ENCODE measurements at places on chromosomes 3 and 15.

GRCh38 chr3:121228971-121229370 lies 316.8 kb downstream of the POLQ start:
- DNase-seq, result no peak

GRCh38 chr15:93265111-93265556 lies 176.1 kb upstream of the RGMA start:
- no peak for DNase-seq

DNA sequence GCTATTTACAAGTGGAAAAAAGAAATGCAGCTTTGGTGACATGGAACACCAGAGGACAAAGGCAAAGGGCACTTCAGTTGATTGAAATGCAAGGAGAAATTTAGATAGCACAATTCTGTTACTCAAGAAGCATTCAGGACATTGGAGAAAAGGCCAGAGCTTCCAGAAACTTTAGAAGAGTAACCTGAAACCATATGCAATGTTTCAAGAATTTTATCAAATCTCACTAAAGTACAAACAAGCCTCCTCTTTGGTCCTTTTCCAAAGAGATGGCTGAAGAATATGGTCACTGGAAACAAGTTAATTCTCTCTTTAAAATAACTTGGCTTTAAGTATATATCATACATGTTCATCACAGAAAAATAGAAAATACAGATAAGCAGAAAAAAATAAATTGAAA lies 14.6 kb upstream of the LMOD3 start:
- DNase-seq, result no peak

DNA sequence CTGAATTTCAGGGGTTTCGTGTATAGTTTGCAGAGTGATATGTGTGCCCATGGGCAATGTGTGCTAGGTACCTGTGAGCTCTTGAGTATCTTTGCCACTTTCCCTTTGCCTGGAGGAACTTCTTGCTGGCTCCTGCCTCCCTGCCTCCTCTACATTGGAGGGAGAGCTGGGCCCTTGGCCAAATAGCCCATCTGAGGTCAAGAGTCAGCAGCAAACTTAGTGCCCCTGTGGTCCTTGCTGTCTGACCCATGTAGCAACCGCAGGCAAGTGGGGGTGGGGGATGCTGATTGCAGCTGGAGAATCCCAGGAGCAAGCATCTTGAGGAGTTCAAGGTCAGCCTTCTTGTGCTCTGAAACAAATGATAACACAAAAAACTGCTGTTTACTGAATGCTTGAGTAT lies 5.4 kb upstream of the TBC1D21 start:
- no peak for DNase-seq

DNA sequence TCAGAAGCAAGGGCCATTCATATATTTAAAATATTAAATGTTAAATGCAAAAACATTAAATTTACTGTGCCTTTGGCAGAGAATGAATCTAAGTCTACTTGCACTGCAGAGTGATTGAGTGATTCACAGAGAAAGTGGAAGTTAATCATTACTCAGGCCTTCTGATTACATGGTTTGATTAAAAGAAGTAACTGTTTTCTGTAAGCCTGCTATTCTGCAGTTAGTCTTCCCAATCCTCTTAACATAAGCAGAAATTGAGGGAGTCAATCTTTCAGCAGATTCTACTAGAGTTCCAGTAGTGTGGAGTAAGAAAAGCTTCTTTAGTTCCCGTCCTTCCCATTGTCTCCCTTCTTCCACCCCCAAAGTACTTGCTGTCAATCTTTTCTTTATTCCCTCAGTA lies 1.5 kb downstream of the NLGN1 start:
- DNase-seq, result no peak

DNA sequence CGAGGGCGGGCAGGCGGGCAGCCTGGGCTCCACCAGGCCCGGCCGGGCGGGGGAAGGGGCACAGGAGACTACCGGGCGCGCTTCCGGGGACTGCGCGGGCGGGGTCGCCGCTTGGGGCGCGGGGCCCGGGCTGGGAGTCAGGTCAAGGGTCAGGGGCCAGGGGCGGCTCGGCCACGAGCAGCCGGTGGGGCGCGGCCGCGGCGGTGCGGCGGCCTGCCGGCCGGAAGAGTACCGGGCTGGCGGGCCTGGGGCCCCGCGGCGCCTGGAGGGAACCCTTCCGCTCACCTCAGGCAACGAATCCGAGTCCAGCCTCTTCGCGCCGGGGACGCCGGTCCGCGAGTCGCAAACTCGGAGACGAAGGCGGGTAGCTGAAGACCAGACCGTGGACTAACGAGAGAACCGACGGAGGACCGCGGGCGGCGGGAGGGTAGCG lies 225 bp downstream of the RHOA start:
- peak; percentile 32 for DNase-seq

- no peak for DNase-seq
Measured at GRCh38 chr3:78273326-78273725, 1233.4 kb downstream of the ROBO2 start.

- DNase-seq, result no peak
Measured at GRCh38 chr3:24682141-24682547, 187.5 kb upstream of the THRB start.

DNA sequence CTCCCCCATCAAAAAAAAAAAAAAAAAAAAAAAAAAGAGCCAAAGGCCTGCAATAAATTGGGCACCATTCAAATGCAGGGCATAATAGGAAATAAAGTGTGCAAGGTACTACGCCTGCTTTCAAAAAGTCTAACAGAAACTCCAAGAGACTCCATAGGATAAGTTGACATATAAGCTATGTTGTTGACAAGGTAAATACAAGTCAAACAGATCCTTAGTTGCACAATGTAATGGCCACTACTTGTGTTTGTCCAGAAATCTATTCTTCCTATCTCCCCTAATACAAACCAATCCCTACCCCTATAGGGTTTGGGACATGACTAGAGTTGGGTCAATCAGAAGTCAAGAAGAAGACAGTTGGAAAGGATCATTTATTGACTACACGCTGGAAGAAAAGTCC lies 16.0 kb downstream of the MAP4 start:
- DNase-seq, result no peak

All from activated T-cell treated with anti-CD3 and anti-CD28 coated beads for 1 hour (primary cell).